ENCODE measurements at places on chromosomes 2 and 18. TPM values are rescaled to one million over a fixed set of nuclear protein-coding genes. Genes with fewer than 3 reads are reported as not detected.

DNA sequence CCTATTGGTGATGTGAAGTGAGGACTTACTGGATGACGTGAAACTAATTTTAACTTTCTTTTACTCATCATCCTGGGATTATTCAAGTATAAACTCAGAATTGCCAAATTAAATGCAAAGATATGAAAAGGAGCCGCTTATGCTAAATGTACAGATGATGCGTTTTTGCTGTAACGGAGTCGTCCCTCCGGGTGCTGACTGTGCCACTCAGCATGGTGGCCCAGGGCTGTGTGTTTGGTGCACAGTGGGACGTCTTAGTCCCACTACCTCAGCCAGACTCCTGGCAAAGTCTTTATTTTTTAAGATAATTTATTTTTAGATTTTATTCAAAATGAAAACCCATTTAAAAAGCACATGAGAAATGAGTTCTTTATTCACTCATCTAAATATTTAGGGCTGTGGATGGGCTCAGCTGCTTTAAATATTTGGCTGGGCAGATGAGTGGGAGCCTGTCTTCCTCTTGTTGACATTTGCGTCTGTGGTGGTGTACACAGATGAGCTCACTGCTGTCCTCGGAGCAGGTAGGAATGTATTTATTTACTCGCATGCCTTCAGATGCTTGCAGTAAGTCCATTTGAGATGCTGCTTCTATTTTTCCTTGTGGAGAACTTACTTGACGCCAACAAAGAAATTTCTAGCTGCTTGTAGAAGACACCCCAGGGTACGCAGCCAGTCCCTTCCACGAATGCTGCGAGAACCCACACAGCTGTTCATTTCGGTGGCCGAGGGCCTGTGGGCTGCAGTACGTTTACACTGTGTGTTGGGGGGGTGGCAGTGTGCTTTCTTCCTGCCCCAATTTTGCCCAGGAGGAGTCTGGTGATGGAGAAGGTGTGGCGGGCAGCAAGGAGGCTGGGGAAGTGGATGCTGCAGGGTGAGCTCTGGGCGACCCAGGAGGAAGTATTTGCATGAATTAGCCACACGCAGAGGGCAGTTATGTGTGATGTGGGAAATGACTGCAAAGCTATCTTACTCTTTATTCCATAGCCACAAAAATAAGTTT, 105.0 kb downstream of the AGAP1 start:
- DNase-seq: no peak

DNA sequence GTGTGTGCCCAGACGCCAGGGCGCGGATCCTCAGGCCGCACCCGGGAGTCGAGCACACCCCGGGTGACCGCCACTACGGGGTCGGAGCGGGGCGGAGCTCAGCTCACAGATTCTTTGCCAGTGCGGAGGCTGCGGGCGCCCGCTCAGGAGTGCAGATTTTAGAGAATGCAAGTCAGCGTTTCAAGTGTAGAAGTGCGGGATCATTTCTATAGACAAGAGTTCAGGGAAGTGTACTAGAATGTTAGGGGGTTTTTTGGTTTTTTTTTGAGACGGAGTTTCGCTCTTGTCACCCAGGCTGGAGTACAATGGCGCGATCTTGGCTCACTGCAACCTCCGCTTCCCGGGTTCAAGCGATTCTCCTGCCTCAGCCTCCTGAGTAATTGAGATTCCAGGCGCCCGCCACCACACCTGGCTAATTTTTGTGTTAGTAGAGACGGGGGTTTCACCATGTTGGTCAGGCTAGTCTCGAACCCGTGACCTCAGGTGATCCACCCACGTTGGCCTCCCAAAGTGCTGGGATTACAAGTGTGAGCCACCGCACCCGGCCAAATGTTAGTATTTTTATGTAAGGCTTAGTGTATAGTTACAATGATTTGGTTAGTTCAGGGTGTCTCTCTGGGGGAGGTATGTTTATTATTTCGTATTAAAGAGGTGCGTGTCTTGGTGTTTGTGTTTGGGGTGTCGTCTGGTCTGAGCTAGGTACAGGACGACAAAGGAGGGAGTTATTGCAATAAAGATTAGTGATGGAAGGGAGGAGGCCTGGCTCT, 619 bp upstream of the FAM168B start:
- DNase-seq: no peak

- no peak for DNase-seq
Measured at GRCh38 chr18:2715990-2716389, 60.5 kb downstream of the SMCHD1 start.

DNA sequence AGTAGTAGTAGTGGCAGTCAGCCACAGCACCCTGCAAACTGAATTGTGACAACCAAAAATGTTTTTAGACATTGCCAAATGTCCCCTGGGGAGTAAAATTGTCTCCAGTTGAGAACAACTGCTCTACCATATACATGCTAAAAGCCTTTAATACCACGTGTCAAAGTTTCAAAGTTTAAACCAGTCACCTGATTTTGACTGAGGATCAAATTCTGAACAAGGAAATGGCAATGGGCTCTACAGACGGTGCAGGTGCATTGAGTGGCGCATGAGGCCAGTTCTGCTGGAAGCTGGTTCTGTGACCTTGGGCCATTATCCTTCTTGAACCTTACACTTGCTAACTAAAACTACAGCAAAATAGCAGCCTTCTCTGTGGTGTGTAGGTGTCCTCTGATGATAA, 85.0 kb downstream of the LIPG start:
- no peak for DNase-seq

DNA sequence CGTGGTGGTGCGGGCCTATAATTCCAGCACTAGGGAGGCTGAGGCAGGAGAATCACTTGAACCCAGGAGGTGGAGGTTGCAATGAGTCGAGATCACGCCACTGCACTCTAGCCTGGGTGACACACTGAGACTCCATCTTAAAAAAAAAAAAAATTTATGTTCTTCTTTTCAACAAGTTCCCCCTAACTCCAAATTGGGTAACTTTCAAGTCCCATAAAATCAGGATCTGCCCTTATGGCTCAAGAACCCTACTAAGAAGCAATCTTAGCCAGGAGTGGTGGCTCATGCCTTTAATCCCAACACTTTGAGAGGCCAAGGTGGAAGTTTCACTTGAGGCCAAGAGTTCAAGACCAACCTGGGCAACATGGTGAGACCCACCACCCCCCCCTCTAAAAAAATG, 30.3 kb upstream of the TLK1 start:
- DNase-seq: no peak

DNA sequence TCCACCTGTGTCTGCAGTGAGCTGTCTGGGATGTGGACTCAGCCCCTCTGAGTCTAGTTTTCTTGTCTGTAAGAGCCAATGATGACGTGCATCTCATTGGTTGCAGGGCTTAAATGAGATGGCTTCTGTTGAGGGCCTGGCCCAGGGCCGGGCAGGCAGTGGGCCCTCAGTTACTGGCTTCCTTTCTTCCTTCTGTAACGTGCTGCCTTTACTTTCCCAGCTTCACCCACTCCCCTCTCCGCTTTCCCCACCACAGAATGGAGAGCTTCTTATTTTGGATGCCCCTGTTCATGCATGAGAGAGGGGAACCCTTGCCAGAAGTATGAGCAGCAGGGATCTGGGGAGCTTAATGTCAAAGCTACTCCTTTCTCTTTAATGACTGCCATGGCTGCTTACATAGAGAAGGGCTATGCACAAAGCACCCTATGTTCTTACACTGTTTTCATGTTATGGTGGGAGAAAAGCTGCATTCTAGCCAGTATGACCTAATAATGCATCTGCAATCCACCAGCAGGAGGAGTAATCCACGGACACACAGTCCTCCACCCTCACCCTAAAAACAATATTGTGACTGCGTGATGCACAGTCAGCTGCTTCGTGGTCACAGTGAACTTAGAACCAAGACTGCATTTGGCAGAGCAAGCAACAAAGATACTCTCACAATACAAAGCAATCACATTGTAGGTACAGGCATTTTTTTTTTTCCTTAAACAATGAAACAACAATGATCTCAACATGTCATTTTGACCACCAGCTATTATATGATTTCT, 37.2 kb downstream of the CREG2 start:
- peak; percentile 34 for DNase-seq

GRCh38 chr2:84257831-84258230, 201.2 kb downstream of the SUCLG1 start:
- DNase-seq: no peak

GRCh38 chr18:32937597-32937996, 164.8 kb upstream of the KLHL14 start:
- DNase-seq: no peak

GRCh38 chr2:119267604-119268003, 44.0 kb downstream of the STEAP3 start:
- no peak for DNase-seq

- DNase-seq: no peak
Measured at GRCh38 chr18:27030421-27030820, 154.7 kb downstream of the CHST9 start.

GRCh38 chr2:188940171-188940570, 34.0 kb upstream of the COL3A1 start:
- no peak for DNase-seq

GRCh38 chr2:167689444-167689843, 558.0 kb downstream of the STK39 start:
- DNase-seq: no peak

DNA sequence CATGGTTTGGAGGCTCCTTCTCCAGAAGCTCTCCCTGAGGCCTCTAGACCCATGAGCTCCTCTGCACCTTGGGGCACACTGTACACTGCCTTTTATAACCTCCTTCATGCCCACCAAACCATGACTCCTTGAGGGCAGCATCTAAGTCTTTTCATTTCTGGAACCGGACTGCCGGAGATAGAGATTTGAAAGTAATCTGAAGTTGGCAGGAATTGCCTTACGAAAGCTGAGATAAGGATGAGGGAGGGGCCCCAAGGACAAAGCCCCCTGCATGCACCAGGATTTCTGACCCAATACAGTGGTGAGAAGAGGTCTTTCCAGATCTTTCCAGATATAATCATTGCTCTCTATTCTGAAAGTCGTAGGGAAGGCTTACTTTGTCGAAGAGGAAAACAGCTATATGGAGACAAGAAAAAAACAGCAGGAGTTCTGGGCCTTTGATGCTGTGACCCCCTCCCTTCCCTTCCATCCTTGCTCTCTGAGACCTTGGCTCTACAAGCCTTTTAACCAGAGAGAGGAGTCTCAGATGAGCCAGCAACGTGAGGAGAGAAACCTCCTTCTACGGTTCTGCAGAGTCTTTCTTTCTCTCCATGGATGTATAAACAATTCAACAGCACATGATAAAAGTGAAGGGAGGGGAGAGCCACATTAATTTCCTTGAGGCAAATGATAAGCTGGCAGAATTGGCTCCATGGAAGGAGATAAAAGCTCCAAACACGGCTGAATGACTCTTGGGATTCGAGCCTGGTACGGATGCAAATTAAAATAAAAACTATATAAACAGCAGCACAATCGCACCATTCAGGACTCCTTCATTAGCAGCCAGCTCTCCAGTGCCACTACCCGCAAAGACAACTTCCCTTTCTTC, 88.0 kb upstream of the RTN4 start:
- DNase-seq: no peak

- DNase-seq: no peak
Measured at GRCh38 chr18:51251625-51252024, 54.1 kb upstream of the MEX3C start.

GRCh38 chr2:38187541-38188011, 111.6 kb upstream of the CYP1B1 start:
- DNase-seq: no peak

DNA sequence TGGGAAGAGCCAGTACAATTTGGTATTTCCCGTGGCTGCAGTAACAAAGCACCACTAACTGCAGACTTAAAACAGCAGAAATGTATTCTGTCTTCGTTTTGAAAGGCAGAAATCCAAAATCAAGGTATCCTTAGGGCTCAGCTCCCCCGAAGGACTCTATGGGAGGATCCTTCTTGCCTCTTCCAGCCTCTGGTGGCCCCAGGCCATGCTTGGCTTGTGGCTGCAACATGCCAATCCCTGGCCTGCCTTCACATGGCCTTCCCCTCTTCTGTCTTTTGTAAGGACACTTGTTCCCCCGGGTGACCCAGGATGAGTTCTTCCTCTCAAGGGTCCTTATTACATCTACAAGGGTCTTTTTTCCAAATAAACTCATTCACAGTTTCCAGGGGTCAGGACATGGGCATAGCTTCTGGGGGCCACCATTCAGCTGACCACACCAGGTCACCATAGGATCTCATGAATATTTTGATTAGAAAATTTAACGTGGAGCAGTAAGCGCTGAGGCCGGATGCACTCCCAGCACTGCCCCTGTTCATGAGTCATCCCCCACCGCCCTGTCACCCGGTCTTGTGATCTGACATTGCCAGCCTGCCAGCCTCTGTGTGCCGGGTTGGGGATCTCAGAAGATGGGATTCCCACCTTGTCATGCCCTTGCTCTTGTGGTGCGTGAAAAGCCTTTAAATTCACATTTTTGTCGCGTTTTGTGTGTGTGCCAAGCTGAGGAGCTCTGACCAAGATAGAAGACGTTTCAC, 61.2 kb upstream of the B3GNT7 start:
- DNase-seq: no peak

DNA sequence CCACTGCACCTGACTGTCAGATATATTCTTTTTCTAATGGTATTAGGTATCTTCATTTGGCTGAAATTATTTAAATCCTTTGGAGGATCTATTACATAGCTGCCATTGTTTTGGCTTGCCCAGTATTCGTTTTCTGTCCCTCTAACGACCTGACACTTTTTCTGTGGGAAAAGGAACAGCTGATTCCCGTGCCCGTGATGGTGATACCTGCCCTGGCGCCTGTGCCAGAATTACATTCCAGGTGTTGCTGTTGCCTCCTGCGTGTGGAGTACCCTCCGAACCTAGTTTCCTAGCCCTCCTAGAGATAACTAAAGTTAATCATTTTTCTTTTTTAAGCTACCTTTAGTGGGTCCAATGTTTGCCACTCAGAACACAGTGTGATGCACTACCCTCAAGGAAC, 14.0 kb downstream of the HOXD1 start:
- no peak for DNase-seq

DNA sequence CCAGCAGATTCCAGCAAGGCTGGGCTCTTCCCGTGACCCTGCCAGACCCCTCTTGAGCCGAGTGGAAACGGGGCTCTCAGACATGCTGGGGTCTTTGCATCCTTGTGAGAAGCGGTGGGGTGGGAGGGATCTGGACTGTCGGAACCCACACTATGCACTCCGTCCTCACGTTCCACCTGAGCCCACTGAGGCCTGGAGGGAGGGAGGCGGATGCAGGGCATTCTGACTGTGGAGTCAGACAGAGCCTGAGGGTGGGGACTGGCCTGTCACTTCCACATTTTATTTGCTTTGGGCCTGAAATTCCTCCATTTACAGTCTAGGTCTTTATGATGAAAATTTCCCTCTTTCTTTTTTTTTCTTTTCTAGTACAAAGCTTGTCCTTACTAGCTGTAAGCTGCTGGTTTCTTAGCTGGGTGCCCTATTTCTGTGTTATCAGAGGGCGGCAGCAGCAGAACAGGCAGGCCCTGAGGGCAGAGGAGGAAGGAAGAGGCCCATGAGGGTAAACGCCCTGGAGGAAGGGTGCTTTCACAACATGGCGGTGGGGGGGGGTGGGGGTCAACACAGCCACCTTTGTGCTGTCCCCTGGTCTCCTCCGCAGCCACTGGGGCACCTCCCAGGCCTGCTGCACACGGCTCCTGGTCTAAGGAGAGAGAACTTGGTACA, 373.5 kb upstream of the MYT1L start:
- peak; percentile 90 for DNase-seq

Gene QPCT
- 2.4 TPM for total RNA-seq

Gene CD8B2
- under 0.01 TPM for total RNA-seq

Gene TEX44
- not detected for total RNA-seq

Gene IL37
- not detected for total RNA-seq

Gene MEP1B
- total RNA-seq: not detected

Gene AMER3
- total RNA-seq: under 0.01 TPM

Gene DYNAP
- total RNA-seq: not detected

Gene CIDEA
- total RNA-seq: not detected

Gene SCN9A
- 29.9 TPM for total RNA-seq

Gene EVX2
- total RNA-seq: not detected

Gene ATP6V1C2
- not detected for total RNA-seq

Gene VSNL1
- total RNA-seq: not detected

Gene CCDC150
- 0.81 TPM for total RNA-seq

Data from hematopoietic multipotent progenitor cell (in vitro differentiated cells).